ENCODE measurements at places on chromosomes 7 and 10.

- DNase-seq: no peak
Measured at GRCh38 chr7:30927559-30927958, 15.9 kb downstream of the AQP1 start.

GRCh38 chr7:129751916-129752315 is 140.4 kb downstream of the NRF1 start:
- no peak for DNase-seq

DNA sequence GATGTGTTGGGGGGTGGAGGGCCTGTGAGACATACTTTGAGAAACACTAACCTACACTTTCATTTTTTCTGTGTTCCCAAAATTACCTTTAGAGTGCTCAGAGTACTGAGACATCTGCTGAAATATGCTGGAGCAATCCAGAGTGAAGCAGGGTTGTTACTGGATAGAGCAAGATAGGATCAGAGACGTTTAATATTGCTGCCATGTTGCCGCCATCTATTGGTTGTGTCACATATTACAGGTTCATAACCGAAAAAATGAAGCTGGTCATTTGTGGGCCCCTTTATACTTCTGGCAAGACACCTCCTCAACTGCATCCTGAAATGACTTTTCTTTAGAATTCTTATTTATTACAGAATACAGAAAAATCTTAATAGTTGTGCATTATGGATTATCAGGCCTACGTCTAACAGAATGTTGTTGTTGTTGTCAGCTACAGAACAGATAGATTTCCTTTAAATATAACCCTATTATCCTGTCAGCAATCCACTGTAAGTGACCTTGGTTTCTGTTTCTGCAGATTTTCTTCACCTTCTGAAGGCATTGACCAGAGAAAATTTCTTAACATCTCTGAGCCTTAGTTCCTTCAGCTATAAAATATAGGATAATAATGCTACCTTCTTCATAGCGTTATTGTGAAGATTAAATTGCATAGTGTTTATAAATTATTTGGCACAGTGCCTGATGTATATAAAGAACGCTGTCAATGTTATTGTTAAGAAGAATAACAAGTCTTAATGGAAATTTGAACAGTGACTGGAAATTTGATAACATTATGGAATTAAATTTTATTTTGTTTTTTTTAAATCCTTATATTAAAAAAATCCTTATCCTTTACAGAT is 16.2 kb upstream of the DLD start:
- peak; percentile 35 for DNase-seq

DNA sequence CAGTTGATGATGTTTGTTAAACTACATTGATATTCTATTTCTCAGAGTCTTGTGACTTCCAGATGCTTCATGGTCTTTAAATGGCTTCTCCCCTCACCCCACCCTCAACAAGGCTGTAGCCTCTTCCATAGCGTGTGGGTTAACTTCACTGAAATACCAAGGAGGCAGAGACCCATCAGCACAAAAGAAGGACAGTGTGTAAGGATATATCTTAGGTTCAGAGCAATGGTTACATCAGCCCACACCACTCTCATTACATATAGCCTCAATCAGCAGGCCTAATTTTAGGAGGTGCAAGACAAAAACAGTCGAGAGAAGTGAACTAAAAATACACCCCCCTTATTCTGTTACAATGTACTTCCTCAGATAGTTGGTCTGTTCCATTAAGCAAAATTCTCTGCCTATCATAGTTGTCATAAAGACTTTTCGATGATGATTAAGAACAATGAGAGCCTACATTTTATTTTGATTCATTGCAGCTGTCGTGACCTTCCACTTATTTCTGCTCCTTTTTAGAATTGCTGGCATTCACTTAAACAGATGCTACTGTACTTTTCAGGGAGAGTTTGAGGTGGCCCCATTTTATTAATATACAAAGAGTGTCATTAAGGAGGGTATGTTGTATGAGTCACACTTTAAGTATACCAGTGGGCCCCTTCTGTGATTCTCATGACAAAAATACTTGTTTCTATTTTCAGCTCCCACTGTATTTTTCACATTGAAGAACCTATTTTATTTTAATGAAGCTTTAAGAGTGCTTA is 52.1 kb downstream of the WIPF3 start:
- DNase-seq: no peak

DNA sequence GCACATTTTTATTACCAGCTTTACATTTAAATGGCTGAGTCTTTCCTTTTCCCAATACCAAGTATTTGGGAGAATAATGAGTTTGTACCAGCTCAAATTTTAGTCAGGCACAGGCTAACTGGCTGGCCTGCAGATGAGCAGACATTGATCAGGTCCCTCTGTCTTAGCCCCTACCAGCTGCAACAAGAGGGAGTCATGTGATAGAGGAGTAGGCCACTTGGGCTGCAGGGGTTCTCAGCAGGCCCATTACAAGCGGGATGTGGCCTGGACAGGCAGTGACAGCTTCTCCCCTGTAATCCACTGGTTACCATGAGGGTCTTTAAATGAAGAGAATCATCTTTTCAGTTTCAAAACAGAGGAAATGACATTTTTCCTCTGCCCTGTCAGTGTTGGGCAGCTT is 283.6 kb downstream of the SUGCT start:
- DNase-seq: no peak

All from activated naive CD8-positive, alpha-beta T cell treated with anti-CD3 and anti-CD28 coated beads for 36 hours (primary cell).